ENCODE measurements at places on chromosomes 2 and 18.

DNA sequence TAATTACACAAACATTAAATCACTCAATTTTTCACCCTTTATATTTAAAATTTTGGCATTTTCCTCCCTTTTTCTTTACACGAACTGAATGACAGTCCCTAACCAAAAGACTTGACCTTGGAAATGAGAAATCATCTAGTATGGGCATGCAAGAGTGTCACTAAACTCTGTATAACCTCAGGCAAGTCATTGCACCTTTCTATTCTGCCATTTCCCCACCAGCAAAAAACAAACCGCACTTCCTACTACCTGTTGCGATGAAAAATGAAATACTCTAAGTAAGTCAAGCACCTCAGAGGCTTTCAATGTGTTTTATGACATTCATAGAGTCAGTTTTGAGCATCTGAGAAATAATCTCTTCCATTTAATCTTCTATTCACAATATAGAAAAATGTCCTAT, 44.1 kb downstream of the ANKRD44 start:
- DNase-seq: no peak

DNA sequence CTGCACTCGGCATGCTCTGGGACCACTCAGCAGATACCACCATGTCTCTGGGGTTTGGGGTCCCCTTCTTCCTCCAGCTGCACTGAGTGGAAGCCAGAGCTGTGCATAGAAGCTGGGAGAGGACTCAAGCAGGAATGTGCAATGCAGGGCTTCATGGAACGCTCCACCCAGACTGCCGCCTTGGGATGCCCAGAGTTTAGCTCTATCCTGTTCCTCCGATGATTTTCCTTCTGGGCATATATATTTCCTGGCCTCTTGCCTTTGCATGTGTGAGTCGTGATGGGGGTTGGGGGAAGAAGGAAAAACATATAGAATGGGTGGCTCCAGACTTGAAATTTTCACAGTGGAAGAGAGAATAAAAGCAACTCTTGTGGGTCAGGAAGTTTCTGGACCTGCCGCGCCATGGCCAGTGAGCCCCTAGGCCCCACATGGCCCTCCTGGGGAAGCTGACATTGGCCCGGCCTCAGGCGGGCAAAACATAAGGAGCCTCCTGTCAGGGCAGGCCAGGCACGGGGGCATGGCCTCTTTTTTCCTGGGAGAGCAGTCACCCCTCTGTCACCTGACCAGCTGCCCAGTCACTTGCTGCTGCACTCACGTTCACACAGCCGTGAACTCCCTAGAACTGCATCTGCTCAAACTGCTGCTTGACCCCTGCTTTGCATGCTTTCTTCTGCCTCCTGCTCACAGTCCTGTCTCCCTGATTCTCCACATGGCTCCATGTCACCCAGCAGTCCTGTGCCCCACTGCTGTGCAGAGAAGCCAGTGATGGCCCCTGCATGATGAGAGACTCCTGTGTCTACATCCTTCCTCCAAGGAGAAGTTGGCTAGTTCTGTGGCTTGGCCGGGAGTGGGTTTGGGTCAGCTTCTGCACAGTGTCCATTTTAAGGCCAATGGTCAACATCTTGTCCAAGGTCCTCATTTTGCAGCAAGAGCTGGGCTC, 197.8 kb downstream of the CTIF start:
- no peak for DNase-seq

DNA sequence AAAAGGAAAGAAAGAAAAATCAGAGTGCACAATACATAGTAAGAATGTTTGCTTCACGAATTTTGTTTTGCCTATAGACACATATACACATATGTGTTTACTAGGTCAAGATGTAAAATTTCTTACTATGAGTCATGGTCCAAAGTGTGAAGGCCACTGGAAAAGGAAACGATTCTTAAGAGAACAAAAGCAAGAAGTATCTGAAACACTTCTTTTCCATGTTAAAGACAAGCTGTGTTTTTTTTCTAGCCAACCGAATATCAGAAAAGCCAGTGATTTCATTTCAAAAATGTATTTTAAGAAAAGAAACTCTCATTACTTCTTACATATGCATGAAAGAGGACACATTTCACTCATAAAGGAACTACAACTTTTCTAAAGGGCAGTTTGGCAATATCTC, 24.9 kb downstream of the PECR start:
- DNase-seq: no peak

- peak; percentile 12 for DNase-seq
Observed at GRCh38 chr18:23982155-23983079, 32.1 kb upstream of the TTC39C start.

GRCh38 chr2:187395276-187396015, 52.6 kb downstream of the CALCRL start:
- no peak for DNase-seq

- DNase-seq: no peak
Observed at GRCh38 chr2:112924360-112924759, 13.4 kb downstream of the IL37 start.

- DNase-seq: no peak
Observed at GRCh38 chr2:167331636-167332232, 443.5 kb downstream of the XIRP2 start.

DNA sequence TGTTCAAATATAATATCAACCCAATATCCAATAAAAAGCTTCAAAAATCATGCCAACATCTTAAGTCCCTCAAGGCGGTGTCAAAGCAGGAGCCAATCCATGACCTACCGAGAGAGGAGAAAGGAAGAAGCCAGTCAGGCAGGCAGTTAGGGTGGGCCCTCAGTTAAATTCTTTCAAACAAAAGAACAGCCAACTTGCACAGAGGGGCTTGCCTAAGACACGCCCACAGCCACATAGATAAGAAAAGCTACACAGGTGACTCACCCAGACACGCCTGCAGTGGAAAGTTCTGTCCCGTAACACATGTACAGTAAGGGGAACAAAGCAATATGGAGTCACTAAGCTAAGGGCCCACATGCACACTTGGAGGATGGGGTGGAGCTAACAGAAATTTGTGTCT, 61.3 kb downstream of the SP110 start:
- no peak for DNase-seq

DNA sequence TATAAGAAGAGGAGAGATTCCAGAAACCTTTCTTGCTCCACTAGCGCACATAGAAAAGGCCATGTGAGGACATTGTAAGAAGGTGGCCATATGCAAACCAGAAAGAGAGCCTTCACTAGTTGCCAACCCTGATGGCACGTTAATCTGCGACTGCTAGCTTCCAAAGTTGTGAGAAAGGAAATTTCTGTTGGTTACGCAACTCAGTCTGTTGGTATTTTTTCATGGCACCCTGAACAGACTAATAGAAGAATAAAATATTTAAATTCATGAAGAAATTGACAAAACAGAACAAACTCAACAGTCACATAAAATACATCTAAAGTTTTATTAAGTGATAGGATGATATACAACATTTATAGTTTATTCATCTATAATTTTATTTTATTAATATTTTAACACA, 625.9 kb upstream of the NRXN1 start:
- DNase-seq: no peak

- no peak for DNase-seq
Observed at GRCh38 chr2:224009605-224010315, 29.3 kb downstream of the SERPINE2 start.

- DNase-seq: no peak
Observed at GRCh38 chr2:48328942-48329723, 200.8 kb upstream of the STON1 start.

- DNase-seq: no peak
Observed at GRCh38 chr2:239271882-239272281, 128.9 kb downstream of the HDAC4 start.

GRCh38 chr2:204023088-204023487, 86.5 kb downstream of the ICOS start:
- DNase-seq: no peak

GRCh38 chr2:36359067-36359466, 3.5 kb downstream of the CRIM1 start:
- DNase-seq: no peak

GRCh38 chr2:10441948-10442347, 6.2 kb downstream of the ODC1 start:
- no peak for DNase-seq

DNA sequence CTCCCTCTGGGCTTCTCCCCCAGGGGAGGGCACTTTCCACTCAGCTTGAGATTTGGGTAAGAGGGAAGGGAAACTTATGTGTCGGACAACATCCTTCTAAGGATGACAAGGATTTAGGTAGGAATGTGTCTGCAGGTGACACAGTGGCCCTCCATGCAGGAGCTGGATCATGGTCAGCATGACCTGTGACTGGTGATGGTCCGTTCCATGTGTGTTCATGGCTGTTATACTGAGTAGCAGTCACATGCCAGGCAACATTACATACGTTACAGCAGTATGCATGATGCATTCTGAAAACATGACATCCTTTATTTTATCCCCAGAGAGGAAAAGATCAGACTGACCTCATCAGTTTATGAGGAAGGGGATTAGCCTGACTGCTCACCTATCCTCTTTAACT, 192.1 kb downstream of the SEPTIN10 start:
- no peak for DNase-seq

GRCh38 chr2:200689115-200689514, 103.3 kb downstream of the AOX1 start:
- no peak for DNase-seq
